ENCODE measurements at places on chromosomes 1 and 21.
A peak's percentile ranks its signal among the peaks of the same experiment; 100 is the strongest.

- DNase-seq, result no peak
These were observed 28.1 kb upstream of the B3GALNT2 start for GRCh38 chr1:235532360-235532759.

DNA sequence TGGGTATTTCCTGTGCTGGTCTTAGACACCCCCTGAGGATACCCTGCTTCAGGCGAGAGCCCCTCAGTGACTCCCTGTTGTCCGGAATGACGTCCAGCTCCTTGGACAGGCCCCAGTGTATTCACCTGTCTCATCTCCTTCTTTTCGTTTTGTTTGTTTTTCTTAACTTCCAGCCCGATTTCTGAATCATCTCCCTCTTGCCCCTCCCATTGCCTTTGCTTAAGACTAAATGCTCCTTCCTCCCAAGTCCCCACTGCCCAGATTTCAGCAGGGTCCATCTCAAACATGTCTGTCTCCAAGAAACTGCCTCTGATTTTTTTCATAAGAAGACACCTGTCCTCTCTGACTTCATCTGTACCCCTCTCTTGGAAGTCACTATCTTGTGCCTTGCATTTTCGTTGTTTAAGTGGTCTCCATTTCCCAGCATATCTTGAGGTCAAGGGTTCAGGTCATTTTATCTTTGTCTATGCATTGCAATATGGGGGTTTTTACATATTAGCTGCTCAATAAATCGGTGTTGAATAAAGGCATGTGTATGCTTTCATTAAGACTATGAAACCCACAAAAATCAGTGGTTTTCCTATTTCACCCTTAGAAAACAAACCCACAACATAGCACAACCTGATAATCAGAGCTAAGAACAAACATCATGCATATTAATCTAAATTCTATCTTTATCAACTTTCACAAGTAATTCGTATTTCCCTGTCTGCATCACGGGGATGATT is 58.4 kb upstream of the LGALS8 start:
- DNase-seq, result no peak

DNA sequence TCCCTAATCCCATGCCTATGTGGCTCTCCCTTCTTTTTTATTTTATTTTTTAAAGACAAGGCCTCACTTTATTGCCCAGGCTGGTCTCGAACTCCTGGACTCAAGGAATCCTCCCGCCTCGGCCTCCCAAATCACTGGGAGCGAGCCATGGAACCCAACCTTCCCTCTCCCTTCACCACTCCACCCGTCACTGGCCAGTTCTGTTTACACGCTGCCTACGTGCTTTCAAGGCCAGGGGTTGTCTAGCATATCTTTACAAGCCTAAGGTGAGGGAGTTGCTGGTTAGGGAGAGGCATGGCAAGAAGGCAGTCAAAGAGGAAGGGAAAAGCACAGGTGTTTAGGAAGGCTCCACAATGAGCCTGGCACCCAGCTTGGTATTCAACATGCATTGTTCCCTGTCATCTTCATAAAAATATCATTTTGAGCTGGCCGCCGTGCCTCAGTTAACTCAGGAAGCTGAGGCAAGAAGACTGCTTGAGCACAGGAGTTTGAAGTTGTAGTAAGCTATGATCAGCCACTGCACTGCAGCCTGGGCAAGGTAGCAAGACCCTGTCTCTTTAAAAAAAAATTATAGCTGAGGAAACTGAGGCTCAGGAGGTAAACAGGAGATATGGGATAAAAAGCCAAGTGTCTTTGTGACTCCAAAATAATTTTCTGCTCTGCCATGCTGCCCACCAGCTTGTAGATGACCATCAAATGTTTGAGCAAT is 1.1 kb downstream of the RHBDL2 start:
- no peak for DNase-seq

DNA sequence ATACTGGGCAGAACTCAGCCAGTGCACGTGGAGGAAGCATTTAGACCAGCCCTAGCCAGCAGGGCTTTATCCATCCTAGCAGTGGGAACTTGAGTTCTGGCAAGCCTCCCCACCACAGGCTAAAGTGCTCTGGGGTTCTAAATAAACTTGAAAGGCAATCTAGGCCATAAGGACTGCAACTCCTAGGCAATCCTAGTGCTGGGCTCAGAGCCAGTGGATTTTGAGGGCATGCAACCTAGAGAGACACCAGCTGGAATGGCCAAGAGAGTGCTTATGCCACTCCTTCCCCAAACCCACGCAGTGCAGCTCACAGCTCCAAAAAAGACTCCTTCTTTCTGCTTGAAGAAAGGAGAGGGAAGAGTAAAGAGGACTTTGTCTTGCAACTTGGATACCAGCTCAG is 70.5 kb upstream of the APOBEC4 start:
- no peak for DNase-seq

- no peak for DNase-seq
These were observed 76.4 kb downstream of the HIVEP3 start for GRCh38 chr1:41842326-41842725.

- DNase-seq, result no peak
These were observed 4.9 kb downstream of the STK40 start for GRCh38 chr1:36380782-36381181.

GRCh38 chr1:232620356-232620969 is 9.5 kb downstream of the SIPA1L2 start:
- peak; percentile 84 for DNase-seq

GRCh38 chr1:32733582-32734321 is 31.2 kb upstream of the SYNC start:
- no peak for DNase-seq

DNA sequence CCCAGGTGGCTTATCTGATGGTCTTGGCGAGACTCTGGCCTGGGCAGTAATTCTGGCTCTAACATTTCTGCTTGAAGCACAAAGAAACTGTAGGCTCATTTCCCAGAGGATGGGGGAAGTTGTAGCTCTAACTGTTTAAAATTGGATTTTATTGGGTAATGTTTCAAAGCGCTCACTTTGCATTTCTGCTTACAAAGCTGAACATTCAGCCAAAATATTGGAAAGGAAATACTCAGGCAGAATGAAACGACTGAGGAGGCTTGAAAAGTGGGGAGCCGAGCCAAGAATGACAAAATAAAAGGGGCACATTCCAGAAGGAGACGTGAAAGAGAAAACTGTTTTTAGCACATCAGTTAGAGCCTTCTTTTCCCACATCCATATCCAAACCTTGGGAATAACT is 202.6 kb downstream of the GRIK1 start:
- DNase-seq, result no peak

DNA sequence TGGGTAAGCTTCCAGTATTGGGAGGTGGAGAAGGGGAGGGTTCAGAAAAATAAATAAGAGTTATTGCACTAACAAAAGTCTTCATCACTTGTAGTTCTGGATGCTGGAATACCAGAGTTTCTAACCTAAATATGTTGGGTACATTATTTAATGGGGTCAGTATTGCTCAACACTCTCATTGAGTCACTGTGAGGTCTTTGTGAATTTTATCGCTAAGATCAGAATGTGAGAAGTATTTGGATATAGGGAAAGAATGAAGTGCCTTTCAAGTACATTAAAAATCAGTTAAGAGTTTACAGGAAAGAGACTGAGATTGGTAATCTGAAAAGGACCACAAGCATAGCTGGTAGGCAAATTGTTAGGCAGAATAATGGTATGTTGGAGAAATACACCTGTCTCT is 8.8 kb downstream of the SNRPE start:
- no peak for DNase-seq

GRCh38 chr1:21914450-21914849 is 22.7 kb downstream of the HSPG2 start:
- no peak for DNase-seq

DNA sequence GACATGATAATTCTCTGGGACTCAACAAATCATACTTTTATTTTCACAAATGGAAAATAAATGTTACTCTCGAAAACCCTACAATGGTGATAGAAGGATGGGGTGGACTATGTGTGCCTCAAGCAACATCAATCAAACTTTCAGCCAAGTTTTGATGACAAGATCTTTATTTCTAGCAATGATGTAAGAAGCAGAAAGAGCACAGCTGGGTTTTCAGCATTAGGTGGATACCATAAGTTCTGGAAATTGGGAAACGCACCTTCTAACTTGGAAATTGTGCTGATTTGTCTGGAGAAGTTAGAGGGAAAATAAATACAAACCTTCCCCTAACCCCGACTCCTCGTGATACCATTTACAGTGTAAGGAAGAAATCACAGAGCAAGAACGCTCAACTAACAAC is 320.3 kb downstream of the PAPPA2 start:
- no peak for DNase-seq

All from NCI-H2081 treated with DMSO at 0.1 percent for 48 hours (cell line).